ENCODE measurements at places on chromosomes 3 and 15.

GRCh38 chr3:72678867-72679266, 169.4 kb downstream of the SHQ1 start:
- DNase-seq, result no peak

DNA sequence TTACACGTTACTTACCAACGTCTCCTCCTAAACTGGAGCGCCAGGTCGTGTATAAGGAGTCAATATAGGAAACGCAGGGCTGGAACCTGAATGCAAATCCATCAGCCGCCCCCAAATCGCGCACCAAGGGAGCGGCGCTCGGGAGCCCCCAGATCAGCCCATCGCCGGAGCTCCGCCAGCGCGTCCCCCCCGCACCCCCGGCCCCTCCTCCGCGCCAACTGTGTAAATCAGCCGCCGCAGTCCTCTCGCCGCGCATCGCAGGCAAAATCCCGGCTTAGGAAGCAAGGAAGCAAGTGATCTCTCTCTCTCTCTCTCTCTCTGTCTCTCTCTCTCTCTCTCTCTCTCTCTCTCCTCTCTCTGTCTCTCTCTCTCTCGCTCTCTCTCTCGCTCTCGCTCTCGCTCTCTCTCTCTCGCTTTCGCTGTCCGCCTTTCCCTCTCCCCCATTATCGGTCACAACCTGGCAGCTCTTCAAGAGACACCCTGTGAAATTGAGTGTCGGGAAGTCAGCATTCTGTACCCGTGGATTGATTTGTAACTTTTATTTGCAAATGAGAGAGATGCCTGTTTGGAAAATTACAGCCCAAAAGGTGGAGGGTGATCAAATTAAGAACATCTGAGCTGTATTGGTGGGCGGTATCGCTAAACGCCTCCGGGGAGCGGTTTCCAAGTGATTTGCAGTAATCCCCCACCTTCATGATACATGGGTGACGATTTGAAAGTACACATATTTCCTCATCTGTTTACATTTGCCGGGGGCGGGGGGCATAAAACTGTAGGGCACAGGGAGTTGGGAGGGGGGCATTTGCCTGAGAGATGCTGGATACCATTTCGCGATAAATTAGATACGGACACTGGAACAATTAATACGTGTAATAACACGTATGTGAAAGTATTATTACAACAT, 645 bp upstream of the SLITRK3 start:
- DNase-seq, result no peak

DNA sequence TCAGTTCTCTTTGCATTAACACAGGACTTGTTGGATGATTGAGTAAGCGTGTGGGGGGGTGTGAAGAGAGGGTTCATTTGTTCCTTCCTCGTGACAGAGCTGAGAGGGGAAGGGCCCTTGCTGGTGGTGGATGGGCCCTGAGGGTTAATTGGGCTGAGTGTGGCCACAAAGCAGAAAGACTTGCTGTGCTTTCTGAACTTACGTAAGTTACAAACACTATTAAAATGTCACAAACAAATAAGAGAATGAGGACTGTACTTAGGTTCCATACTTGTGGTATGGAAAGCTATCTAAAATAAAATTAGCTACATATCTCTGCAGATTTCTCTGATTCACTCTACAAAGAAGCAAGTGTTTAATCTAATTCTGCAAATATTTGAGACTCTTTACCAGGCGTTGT, 231.3 kb downstream of the LPP start:
- no peak for DNase-seq

DNA sequence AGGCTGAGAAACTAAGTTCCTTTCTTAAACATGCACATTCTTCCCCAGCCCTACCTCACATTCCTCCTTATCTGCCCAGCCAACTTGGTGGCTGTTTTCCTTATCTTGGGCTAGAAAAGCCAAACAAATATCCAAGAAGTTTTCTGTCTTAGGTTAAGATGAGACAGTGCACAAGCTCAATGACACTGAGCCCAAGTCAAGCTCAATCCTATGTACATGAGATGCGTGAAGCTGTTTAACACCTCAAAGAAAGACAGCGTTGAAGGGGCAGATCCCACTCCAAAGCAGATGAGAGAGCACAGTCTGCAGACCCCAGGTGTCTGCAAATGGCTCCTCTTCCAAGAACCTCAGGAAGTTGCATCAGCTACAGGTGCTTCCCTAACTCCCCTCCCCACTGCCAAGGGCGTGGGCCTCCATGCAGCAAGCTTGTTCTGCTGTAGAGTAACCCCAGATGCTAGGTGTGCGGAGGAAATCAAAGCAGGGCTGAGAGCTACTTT, 16.6 kb downstream of the LRRC2 start:
- DNase-seq, result no peak

GRCh38 chr15:69666441-69666882, 213.8 kb downstream of the RPLP1 start:
- DNase-seq, result peak; percentile 12

- DNase-seq, result no peak
Observed at GRCh38 chr15:90015294-90015693, 14.2 kb downstream of the ZNF710 start.

GRCh38 chr3:7249493-7250076, 388.7 kb downstream of the GRM7 start:
- DNase-seq, result no peak

GRCh38 chr15:68195336-68196112, 9.6 kb downstream of the CALML4 start:
- no peak for DNase-seq

All from CD4-positive, alpha-beta T cell treated with Interleukin-21 for 1 hour (primary cell).